ENCODE measurements at places on chromosomes 7 and 10. TPM values are rescaled to one million over a fixed set of nuclear protein-coding genes. Genes with fewer than 3 reads are reported as not detected.

CTNNA3 gene
- 6.7 TPM for polyA plus RNA-seq

RASA4B gene
- polyA plus RNA-seq, result 24.5 TPM

GRM8 gene
- polyA plus RNA-seq, result 0.63 TPM

MBL2 gene
- not detected for polyA plus RNA-seq

PLEKHA8 gene
- polyA plus RNA-seq, result 7.7 TPM

MMD2 gene
- polyA plus RNA-seq, result not detected

INA gene
- polyA plus RNA-seq, result 0.06 TPM

CCNJ gene
- 11.1 TPM for polyA plus RNA-seq

NPFFR1 gene
- 0.03 TPM for polyA plus RNA-seq

WEE2 gene
- not detected for polyA plus RNA-seq

MRC1 gene
- 18.6 TPM for polyA plus RNA-seq

MMP21 gene
- polyA plus RNA-seq, result 0.35 TPM

WNT8B gene
- polyA plus RNA-seq, result not detected

DOCK1 gene
- polyA plus RNA-seq, result 28.4 TPM

TWIST1 gene
- 5.2 TPM for polyA plus RNA-seq

SEMA3E gene
- polyA plus RNA-seq, result 5.8 TPM

CTAGE6 gene
- polyA plus RNA-seq, result 0.10 TPM

BMPER gene
- 9.9 TPM for polyA plus RNA-seq

SEMA3A gene
- polyA plus RNA-seq, result 22.2 TPM

CPA2 gene
- polyA plus RNA-seq, result 0.54 TPM

AKR1C4 gene
- not detected for polyA plus RNA-seq

SP8 gene
- not detected for polyA plus RNA-seq

Measured in muscle of leg (tissue), 16 donors.